Pons (tissue), 1 donor: ENCODE measurements at places on chromosomes 11 and 22.

DNA sequence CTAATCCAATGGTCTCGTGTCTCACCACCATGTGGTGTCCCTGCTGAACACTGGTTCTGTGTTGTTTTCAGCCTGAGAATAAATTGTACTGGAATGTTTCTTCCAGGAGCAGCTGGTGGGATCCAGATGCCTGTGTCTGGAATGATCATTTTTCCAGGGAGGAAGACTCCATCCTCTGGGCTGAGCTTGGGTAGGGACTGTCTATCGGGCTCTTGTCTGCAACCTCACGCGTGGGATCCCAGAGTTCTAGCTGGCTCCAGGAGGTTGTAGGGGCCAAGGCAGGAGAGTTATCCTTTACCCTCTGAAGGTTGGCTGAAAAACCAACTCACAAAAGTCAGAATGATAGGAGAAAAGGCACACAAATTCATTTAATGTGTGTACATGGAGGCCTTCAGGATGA, 144.1 kb upstream of the B3GAT1 start:
- no peak for DNase-seq

DNA sequence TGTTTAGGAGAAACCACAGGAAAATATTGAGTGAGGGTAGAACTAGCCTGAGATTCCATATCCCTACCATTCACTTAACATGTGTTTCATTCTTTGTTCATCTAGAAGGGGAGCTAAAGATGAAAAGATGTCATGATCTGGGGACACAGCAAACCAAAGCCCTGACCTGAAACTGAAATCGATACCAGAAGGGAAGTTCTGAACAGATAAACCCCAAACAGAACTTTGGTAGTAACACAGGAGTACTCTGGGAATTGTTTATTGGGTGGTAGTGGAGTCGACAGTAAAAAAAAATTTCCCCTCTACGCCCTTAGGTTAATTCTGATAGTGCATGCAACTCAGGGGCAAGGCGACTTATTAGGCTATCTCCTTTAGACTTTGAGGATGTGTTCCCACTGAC, 27.2 kb downstream of the OR2AT4 start:
- DNase-seq, result no peak

DNA sequence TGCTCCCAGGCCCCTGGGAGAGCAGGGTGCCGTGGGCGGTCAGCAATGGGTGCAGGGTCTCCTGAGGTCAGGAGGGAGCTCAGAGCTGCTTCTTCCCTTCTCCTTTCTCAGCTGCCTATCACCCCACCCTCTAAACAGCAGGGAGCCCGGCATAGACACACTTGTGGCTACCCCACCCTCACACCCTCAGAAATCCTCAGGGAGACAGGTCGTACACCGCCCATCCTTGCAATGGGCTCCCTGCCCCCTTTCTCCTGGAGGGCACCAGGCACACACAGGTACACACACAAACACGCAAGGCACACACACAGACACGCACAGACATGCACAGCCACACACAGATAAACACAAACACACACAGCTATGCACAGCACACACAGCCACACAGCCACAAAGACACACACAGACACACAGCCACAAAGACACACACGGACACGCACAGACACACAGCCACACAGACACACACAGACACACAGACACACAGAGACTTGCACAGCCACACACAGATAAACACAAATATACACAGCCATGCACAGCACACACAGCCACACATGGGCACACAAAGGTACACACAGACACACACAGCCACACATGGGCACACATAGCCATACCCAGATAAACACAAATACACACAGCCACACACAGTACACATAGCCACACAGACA, 44.9 kb upstream of the TH start:
- no peak for DNase-seq

GRCh38 chr11:45145083-45145378, 1.4 kb upstream of the PRDM11 start:
- no peak for DNase-seq

- no peak for DNase-seq
Observed at GRCh38 chr11:131409345-131409744, 38.9 kb downstream of the NTM start.

DNA sequence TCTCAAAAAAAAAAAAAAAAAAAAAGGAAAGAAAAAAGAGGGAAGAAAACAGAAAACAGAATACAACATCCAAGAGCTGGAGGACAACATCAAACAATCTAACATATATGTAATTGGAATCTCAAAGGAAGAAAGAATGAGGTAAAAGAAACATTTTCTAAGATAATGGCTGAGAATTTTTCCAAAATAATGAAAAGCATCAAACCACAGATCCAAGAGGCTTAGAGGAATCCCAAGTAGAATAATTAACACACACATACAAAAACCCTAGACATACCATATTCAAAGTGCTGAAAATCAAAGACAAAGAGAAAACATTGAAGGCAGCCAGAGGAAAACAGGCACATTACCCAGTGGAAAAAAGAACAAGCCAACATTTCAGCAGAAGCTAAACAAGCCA, 4.9 kb downstream of the SULT4A1 start:
- no peak for DNase-seq

GRCh38 chr11:44623341-44623730, 57.9 kb downstream of the CD82 start:
- no peak for DNase-seq

DNA sequence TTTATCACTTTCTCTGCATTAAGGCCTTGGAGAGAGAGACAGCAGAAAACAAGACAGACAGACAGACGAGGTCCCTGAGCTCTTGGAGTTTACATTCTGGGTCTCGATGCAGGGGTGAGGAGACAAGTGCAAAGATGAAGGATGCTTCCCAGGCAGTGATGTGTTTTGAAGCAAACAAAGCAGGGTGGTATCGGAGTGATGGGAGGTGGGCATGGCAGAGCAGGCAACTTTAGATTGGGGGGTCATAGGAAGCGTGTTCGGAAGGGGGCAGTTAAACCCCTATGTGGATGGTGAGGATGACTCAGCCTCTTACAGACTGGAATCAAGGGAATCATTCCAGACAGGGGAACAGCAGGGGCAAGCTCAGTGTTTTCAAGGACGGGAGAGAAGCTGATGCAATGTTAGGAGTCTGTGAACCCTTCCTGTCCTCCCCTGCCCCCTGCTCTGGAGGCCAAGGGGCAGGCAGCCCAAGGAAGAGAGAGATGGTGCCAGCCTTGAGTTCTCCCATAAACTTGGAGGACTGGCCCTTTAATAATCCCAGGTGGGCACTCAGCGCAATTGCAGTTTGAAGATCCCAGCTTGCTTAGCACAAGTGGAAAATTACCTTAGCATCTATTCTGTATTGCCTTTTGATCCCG, 180.2 kb downstream of the CHST1 start:
- DNase-seq, result peak; percentile 8

GRCh38 chr22:48893288-48894063, 934.2 kb downstream of the BRD1 start:
- DNase-seq, result no peak

- DNase-seq, result peak; percentile 93
Observed at GRCh38 chr22:40491990-40492631, 121.7 kb downstream of the SGSM3 start.
